GM12864 (cell line): ENCODE measurements at places on chromosomes 1 and 21.

GRCh38 chr1:116471241-116471640, 98.2 kb downstream of the ATP1A1 start:
- no peak for DNase-seq

DNA sequence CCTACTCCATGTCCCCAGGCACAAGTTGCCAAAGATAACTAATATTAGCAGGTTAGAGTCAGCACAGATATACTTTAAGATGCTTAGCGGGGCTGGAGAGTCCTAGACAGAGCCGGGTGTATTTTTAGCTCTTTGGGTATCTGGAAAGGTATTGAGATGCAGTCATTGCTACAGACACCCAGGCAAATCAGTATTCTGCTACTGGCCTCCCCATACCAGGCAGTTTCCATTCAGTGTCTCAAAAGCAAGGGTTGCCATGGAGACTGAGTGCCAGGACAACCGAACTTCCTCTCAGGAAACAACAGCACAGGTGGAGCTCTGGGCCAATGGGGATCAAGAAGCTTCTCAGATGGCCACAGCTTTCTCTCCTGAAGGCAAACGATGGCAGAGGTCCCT, 45.3 kb downstream of the KCNC4 start:
- DNase-seq = no peak

DNA sequence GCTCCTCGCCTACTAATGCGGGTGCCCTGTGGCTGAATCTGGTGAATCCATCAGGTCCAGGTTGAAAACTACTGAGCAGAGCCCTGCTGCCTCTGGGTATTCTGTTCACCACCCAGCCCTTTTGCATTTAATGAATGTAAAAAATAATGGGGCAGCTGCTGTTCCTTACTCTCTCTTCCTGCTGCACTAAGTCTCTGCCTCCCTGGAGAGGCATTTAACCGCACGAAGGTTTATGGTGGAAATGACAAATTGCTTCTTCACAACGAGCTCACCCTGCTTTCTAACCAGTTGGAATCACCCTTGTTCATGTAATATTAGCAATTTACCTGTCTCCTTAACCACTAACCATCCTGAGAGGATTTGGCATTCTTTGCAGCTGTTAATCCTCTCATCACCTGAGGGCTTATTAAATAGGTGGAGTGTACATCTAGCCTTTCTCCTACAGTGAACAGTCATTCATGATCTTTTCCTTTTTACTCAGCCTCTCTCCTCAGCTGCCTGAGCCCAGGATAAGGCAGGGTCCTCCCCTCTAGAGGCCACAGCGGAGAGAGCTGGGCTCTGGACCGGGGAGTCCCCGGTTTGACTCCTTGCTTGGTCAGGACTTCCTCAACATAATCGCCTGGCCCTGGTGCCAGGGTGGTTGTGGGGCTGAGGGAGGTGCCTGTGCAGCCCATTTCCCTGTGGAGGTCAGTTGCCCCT, 97.6 kb downstream of the NOS1AP start:
- DNase-seq = no peak

GRCh38 chr1:177133977-177134538, 30.5 kb downstream of the ASTN1 start:
- no peak for DNase-seq
